NCI-H2081 (cell line): ENCODE measurements at places on chromosomes 6 and 20.
A peak's percentile ranks its signal among the peaks of the same experiment; 100 is the strongest.

- no peak for DNase-seq
Measured at GRCh38 chr20:50278377-50278683, 87.7 kb downstream of the CEBPB start.

DNA sequence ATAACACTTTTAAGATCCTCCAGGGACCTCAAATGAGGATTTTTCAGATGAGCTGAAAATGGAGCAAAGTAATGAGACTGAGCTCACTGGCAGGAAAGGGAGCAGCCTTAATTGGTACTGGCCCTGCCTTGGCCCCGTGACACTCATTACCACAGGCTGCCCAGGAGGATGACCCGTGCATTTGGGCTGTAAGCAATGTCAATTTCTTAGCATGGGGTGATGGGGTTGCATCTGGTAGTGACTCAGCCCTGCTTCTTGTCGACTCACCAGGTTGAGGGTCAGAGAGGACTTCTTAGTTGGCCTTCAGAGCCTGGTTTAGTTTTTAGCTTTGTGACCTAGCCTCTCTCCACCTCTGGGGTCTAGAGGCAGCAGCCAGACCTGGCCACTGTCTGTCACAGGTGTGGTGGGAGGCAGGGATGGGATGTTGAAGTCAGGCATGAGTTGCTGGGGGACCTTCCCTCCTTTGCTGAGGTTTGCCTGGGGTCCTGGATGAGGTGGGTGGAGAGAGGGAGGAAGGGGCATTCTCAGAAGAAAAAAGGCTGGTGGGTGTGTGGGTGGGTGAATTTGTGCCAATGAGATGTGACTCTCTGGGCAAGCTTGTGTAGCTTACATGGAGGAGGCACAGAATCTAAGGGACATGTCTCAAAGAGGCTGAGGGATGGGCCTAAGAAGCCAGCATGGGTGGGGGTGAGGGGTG is 25.9 kb upstream of the EPB41L1 start:
- no peak for DNase-seq

DNA sequence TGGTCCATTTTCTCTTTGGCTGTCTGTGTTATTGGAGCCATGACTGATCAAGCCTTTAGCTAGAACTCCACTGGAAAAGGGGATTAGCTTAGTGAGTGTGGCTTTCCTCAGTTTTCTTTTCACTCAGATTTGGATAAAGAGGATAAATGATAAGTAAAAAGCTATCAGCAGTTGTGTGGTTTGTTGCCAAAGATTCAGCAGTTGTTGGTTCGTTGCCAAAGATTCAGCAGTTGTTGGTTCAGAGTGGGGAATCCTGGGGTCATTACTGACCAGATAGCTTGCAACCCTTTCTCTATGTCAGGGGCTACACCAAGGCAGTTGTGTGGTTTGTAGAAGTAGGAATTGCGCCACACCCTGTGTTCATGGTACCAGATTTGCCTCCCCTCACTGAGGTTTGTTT is 107.7 kb upstream of the SCP2D1 start:
- DNase-seq = peak; percentile 38

DNA sequence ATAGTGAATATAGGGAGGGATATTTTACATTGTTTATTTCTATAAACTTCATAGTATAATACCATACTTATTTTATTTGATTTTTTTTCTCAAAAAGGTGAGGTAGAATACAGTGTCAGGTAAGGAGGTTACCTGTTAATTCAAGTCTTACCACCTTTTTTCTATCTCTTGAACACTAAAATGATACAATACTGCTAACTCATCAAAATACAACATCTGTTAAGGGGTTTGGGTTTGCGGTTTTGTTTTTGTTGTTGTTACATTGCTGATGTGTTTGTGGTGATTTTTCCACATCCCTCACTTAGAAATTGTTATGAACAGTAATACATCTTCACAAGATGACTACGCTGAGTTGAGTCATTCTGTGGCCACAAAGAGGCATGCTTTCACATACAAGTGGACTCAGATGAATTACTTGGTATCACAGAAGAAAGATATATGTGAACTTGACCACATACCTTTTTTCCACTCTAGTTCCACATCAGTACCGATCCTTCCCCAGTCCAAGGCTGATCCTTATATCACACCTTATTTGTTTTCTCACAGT is 139.4 kb upstream of the ID4 start:
- no peak for DNase-seq

DNA sequence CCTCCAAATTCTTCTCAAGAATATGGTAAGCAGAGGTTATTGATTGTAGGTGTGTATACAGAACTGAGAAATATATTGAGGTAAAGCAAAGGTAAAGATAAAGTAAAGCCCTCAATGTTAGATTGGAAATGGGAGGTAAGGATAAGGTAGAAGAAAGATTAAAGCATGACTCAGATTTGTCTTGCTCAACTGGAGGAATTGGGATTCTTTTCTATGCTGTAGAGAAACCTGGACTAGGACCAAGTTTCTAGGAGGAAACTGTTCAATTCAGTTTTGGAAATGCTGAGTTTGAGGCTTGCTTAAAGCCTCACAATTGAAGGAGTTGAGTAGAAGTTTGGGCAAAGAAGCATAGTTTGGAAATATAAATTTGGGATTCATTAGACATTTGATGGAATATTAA is 634.0 kb upstream of the PTCHD4 start:
- DNase-seq = no peak
